ENCODE measurements at places on chromosomes 7 and 10.

GRCh38 chr7:46547044-46547443 lies 626.0 kb upstream of the IGFBP3 start:
- DNase-seq = no peak

GRCh38 chr10:121091961-121092719 lies 241.0 kb downstream of the WDR11 start:
- no peak for DNase-seq

DNA sequence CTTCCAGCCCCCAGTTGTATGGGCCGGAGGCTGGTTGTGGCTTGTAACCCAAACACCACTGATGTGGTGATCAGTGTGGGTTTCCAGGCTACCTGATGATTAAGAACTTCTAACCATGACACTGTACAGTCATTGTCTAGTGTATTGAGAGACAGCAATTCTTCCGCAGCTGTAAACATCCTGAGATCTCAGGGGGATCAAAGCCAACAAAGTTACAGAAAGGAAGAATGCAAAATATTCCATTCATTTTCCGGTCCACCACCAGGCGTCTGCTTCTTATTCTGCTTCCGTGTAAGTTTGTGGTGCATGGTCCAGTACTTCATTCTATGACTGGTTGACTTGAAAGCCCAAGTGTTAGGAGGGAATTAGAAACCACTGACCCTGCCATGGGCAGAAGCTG lies 10.3 kb upstream of the GLI3 start:
- peak; percentile 97 for DNase-seq

DNA sequence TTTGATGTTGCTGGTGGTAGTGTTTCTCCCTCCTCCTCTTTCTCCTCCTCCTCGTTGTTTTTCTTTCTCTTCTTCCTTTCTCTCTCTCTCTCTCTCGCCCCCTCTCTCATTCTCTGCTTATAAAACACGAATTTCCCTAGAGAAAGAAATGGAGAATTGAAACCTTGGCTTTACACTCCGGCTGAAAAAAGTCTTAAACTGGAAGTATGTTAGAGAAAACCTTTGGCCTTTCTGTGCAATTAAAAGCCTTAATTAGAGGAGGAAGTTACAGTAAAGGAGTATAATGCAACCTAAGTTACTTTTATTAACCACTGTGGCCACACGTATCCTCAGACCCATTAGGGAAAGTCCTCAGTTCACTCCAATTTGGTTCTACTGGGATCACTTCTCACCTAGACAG lies 501.7 kb upstream of the SORCS1 start:
- no peak for DNase-seq

- DNase-seq = peak; percentile 82
These were observed 38.5 kb downstream of the CDK1 start for GRCh38 chr10:60816628-60817397.

DNA sequence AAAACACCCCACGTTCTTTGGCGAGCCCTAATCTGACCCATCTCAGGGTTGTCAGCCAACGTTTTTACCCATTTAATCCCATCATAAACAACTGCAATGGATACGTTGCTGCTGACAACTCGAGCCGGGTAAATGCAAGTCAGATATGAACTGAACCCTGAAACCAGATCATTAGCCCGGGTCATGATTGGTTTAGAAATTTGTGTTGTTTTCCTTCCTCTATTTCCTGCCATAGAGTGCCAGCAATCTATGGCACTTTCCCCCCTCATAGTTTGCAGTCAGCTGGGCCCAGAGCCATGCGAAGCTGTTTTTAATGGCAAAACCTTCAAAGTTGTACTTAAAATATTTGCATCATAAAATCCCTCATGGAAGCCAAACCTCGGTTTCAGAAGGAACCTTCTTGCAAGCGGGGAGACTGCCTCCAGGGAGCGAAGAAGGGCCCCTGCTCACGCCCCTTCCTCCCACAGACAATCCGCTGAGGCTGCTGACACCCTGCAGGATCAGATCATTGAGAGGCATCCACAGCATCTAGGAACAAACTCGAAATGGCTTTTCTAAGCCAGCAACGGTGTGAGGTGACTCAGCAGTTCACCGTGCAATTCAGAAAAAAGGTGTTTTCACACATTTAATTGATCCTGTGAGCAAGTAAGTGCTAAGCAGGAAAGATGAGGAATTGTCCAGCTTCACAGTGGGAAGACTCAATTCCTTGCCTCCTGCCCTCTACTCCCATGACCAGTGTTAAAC lies 710.1 kb downstream of the PARD3 start:
- no peak for DNase-seq

GRCh38 chr7:150388306-150388705 lies 9.2 kb downstream of the ZNF775 start:
- DNase-seq = no peak

GRCh38 chr10:73841526-73842285 lies 30.3 kb upstream of the NDST2 start:
- no peak for DNase-seq

DNA sequence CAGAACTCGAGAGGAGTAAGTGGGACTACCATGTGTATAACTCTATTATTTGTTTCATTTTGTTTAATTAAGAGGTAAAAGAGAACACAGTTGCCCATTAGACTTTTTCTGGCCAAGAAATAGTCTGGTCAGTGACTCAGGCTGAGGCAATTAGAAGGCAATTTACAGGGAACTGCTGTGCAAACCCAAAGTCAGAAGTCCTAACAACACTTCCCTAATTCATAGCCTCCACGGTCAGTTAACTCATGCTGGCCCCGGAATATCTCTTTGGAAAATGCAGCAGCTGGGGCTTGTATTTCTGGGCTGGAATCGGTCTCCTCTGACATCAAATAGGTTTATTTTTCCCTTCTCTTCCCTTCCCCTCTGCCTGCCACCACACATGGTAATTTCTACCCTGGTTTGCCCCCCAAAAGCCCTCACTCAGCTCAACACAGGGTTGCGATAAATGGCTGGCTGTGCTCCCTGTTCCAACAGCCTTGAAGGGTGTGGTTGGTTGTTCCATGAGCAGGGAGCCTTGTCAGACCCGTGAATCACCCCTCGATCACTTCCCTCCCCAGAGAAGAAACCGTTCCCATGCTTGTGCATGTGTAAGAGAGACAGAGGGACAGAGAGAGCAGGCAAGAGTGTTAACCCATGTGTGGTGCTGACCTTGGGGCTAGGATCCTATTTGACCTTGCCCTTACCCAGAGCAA lies 5.3 kb downstream of the SH3PXD2A start:
- peak; percentile 96 for DNase-seq

DNA sequence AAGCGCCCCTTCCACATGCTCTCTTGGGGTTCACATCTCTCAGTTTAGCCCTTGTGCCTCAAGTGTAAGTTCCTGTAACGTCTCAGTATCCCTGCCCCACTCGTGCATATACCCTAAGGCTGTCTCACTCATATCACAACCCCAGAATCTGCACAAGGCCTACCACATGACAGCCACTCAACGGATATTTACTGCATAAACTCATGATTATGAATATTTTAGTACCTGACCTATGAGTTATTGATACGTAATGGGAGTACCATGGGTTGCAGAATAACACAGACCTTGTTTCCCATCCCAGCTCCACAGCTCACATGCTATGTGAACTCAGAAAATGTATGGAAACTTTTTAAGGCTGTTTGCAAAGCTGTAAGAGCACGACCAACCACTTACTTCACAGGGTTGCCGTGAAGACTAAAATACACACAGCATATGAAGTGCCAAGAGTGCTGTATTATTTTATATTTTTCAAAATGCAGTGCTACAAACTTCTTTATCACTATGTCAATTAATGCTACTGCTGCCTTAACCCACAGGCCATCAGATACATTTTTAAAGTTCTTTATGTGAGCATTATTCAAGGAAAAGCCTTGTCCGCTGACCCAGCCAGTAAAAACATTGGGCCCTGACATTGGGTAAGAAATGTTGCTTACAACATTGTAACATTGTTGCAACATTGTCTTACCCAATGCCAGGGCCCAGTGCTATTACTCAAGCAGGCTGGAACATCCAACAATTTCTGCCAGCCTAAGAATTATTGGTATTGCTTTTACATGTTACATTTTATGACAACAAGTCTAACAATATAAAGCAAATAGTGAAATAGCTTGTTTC lies 97.2 kb downstream of the JAZF1 start:
- no peak for DNase-seq

GRCh38 chr10:130727766-130728490 lies 583.6 kb downstream of the TCERG1L start:
- no peak for DNase-seq

GRCh38 chr7:68963552-68963951 lies 634.7 kb upstream of the AUTS2 start:
- DNase-seq = peak; percentile 51

DNA sequence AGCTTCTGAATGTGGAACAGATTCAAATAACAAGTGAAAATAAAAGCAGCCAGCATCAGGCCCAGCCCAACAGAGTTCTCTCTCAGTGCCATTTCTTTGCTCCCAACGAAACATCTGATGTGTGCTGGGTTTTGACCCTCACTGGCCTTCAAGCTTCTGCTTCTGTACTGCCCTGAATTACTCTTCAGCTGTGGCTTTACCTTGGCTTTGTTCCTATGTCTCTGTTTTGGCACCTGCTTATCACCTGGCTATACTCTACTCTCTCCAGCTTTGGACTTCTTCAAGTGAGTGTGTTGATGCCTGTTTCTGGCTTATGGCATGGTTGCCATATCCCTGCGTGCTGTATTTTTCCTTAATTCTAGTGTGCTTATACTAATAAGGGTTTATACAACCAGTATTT lies 768.3 kb downstream of the SORCS1 start:
- no peak for DNase-seq

DNA sequence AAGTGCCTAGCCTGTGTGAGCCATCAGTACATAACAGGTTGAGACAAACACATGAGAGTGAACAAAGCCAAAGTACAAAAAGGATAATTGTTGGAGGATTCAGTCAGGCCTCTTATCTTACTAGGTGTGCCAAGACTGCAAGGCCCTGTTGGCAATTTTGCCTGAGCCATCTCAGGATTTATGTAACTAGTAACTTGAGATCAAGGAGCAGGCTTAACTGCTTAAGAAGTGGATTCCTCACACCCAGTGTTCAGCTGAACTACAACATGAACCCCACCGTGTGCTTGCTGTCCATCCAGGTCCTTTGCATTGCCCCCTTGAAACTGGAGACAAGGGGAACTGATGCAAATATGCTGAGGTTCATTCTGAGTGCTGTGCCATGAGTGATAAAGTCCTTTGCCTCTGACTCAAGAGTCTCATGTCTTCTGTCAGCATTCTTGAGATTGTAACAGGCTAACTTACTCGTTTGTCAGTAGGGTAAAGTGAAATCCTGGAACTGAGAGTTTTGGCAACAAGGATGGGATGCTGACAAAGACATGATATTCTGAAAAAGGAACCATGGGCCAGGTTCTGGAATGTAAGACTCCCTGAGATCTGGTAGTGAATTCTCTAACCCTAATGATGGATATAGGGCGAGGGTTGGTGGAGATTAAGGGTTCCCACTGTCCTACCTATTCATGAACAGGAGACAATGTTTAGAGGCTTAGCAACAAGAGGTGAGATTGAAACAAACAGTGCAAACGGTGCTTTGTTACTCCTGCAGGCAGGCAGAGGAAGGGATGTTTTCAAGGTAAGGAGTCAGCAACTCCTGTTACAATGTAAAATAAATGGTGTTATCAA lies 44.1 kb upstream of the GATAD1 start:
- DNase-seq = peak; percentile 21

- no peak for DNase-seq
These were observed 4.6 kb downstream of the POLM start for GRCh38 chr7:44077681-44078091.

- DNase-seq = peak; percentile 42
These were observed 495 bp downstream of the EIF3B start for GRCh38 chr7:2354939-2355704.

- no peak for DNase-seq
These were observed 18.6 kb downstream of the MAGI2 start for GRCh38 chr7:79434867-79435266.

DNA sequence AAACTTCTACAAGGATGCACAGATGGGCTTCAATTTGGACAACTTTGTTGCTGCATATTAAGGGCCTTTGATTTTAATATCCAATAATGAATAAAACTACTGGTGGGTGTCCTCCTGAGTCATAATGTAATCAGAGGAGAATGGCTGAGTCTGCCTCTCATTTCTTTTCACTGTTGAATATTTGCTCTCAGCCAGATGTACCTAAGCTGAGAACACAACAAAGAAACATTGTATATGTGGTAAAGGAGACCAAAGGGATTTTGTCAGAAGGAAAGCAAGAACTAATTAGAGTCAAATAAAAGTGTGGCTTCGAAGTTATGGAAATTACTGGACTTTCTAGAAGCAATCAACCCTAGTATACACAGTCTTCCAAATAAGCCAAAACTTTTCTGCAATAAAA lies 131.0 kb upstream of the BET1 start:
- DNase-seq = no peak

GRCh38 chr7:90777041-90777440 lies 180.9 kb downstream of the CDK14 start:
- DNase-seq = no peak

GRCh38 chr10:2856598-2856997 lies 210.8 kb upstream of the PFKP start:
- no peak for DNase-seq

DNA sequence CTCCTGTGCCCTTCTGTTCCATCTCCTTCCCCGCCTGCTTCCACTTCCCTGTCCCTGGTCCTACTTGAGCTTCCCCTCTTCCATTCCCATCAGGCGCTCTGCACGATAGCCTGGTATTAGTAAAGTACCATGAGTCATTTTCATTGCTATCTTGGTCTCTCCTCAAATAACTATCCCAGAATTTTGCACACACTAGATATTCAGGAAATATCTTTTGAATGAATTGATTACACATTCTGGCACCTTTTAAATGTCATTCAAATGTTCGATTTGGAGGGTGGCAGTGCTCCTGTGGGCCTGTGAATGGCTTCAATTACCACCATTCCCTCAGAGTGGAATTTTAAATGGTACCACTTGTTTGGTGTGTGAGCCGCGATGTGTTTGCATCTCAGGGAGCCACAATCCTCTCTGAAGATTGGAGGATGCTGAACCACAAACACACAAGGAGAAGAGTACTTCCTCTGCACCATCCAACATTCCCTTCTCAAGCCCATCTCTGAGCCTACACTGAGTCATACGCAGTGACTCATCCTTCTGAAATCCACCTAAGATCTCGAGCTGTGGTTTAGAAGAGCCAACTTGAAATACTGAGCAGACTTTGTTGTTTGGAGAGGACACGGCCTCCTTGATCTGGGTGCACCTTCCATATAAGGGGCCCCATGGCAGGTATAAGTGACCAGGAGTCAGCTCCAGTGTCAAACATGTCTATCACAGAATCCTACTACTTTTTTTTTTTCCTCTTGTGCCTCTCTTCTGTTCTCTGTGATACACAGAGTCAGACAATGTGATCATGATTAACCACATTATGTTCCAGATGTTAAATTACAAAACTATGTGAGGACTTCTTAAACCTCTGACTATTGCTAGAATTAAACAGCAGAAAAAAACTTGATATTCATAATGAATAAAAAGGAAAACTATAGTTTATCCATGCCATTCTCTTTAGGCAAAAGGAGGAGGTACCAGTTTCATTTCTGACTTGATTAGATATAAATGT lies 81.9 kb downstream of the BMPER start:
- peak; percentile 100 for DNase-seq

- DNase-seq = no peak
These were observed 556.3 kb downstream of the GRM8 start for GRCh38 chr7:126696256-126697038.
